ENCODE measurements at places on chromosomes 1 and 21.
A peak's percentile ranks its signal among the peaks of the same experiment; 100 is the strongest.

- no peak for DNase-seq
Measured at GRCh38 chr1:21930629-21931170, 6.4 kb downstream of the HSPG2 start.

GRCh38 chr1:207676153-207676552 is 31.2 kb downstream of the CR1L start:
- no peak for DNase-seq

- DNase-seq = no peak
Measured at GRCh38 chr1:36328088-36328480, 4.6 kb upstream of the EVA1B start.

DNA sequence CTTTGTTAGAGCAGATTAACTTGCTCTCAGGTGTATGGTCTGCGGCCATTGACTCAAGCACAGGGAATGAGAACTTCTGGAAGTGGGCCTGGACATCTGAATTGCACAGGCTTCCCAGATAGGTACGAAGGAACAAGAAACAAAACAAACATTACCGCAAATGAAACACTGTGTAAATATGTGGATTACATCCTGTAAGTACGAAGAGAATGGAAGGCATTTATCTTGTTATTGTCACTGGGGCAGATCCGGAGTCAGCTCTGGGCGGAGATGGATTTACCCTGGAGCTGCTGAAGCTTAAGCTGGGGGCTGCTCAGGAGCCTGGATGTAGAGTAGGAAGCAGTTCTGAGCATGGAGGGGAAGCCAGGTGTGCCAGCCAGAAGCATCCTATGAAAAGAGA is 6.8 kb downstream of the HES2 start:
- DNase-seq = no peak

DNA sequence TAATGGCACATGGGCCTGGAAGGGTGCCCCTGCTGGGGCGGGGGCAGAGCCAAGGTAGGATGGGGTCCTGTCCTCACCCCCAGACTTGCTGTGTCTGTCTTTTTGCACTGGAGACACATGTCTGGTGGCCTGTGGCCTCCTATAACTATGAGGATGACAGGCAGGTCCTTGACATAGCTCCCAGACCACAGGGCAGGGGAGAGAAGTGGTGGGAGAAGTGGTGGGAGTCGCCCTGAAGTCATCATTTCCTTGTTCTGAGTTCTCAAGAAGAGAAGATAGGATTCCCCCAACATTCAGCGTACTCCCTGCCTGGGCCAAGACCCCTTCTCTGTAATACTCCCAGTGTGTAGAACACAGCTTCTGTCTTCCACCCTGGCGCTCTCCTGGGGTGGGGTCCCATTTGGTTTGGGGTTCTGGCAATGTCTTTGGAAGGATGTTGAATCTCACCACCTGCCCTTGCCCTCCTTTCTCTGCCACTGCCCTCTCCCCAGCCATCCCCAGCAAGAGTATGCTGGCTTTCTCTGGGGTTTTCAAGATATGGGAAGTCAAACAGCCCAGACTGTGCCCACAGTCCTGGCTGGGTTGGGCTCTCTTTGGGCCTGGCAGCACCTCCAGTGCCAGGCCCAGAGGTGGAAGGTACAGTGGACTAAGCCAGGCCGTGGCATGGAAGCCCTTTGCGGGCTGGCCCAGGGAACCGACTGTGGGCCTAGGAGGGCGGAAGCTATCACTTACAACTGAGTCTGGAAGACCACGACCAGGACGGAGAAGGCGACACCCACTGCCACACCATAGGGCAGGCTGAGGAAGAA is 19.4 kb downstream of the SLC26A9 start:
- DNase-seq = no peak

DNA sequence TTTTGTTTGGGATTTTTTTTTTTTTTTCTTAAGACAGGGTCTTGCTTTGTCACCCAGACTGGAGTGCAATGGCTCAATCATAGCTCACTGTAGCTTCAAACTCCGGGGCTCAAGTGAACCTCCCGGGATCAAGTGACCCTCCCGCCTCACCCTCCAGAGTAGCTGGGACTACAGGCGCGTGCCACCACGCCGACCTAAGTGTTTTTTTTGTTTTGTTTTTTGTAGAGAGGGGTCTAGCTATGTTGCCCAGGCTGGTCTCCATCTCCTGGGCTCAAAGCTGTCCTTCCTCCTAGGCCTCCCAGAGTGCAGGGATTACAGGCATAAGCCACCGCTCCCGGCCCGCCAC is 776 bp downstream of the HLCS start:
- no peak for DNase-seq

DNA sequence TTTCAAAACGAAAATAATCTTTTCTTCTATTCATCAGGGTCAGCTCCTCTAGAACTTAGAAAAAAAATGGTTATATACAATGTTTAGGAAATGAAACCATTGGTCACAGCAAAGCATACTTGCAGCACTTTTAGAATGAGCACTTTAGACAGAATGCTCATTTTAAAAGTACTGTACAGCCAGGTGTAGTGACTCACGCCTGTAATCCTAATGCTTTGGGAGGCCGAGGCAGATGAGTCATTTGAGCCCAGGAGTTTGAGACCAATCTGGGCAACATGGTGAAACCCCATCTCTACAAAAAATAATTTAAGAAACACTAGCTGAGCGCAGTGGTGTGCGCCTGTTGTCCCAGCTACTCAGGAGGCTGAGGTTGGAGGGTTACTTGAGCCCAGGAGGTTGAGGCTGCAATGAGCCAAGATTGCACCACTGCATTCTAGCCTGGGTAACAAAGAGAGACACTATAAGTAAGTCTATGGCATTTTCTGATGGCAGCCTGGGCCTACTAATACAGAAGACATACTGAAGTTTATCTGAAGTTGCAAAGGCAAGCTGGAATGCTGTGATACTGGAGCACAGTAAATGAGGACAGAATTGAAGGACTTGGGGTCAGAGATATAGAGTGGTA is 48.9 kb upstream of the ZNF326 start:
- no peak for DNase-seq

GRCh38 chr21:35528116-35529042 is 479.3 kb upstream of the RUNX1 start:
- no peak for DNase-seq

- no peak for DNase-seq
Measured at GRCh38 chr1:231187571-231187970, 25.7 kb downstream of the TRIM67 start.

GRCh38 chr1:10316752-10317151 is 82.1 kb upstream of the PGD start:
- no peak for DNase-seq

- DNase-seq = no peak
Measured at GRCh38 chr1:65467536-65467935, 47.1 kb downstream of the LEPR start.

GRCh38 chr1:56933161-56933560 is 32.7 kb downstream of the C8B start:
- DNase-seq = peak; percentile 34

GRCh38 chr1:234559902-234560676 is 49.9 kb downstream of the IRF2BP2 start:
- no peak for DNase-seq

- DNase-seq = peak; percentile 72
Measured at GRCh38 chr1:220999872-221000863, 120.9 kb downstream of the HLX start.

- no peak for DNase-seq
Measured at GRCh38 chr1:167774710-167775109, 52.9 kb downstream of the MPZL1 start.

DNA sequence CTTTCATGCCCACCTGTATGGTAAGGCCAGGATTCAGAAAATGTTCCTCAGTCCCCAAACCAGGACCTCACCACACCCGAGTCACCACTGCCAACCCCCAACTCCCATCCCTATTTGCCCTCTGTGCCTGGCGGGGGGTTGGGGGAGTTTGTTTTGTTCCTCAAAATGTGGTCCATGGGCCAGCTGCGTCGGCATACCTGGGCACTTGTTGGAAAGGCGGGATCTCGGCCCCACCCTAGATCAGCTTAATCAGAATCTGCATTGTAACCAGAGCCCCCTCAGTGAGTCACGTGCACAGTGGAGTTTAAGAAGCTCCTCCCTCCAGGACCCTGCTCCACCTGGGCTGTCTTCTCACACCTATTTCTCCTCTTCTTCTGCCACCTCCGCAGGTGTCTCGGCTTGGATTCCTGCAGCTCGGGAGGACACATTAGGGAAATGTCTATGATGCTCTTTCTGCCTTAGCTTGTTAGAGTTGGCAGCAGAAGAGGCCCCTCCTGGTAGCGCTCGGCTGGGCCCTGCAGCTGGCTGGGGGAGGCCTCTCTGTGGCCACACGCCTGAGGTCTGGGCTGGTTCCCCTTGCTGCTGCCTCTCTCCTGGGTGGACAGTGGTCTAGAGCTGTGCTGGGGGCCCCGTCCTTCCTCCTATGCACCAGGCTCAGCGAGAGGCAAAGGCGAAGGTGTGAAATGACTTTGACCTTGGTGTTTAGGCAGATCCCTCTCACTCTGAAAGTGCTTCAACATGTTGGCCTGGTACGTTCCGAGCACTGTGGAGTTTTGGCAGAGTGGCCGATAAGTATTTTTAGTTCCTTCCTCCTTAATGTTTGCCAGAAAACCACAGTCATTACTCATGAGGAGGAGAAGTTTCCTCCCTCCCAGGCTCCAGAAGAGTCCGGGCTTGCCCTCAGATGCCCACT is 41.8 kb upstream of the CAMTA1 start:
- peak; percentile 61 for DNase-seq

- DNase-seq = no peak
Measured at GRCh38 chr1:228884615-228885566, 149.6 kb downstream of the RHOU start.

GRCh38 chr1:237864338-237865244 is 26.1 kb downstream of the ZP4 start:
- DNase-seq = peak; percentile 73

GRCh38 chr1:1680912-1681273 is 11.7 kb downstream of the SLC35E2B start:
- DNase-seq = no peak

DNA sequence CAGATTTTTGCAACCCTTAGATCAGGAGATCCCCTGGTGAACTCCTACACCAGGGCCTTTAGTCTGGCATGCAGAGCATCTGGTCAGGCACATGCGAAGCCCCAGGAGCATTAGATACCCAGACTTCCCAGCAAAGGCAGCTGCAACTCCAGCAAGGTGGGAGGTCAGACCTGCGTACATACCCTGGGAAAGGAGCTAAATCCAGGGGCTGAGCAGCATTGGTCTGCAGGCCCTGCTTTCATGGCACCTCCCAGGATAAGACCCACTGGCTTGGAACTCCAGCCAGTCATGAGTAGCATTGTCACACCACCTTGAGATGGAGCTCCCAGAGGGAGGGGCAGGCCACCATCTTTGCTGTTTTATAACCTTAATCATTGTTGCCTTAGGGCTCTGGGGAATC is 92.3 kb downstream of the KCNT2 start:
- DNase-seq = no peak

- DNase-seq = no peak
Measured at GRCh38 chr1:224193319-224193966, 10.4 kb downstream of the DEGS1 start.

- no peak for DNase-seq
Measured at GRCh38 chr1:27555700-27556424, 48.1 kb downstream of the AHDC1 start.

DNA sequence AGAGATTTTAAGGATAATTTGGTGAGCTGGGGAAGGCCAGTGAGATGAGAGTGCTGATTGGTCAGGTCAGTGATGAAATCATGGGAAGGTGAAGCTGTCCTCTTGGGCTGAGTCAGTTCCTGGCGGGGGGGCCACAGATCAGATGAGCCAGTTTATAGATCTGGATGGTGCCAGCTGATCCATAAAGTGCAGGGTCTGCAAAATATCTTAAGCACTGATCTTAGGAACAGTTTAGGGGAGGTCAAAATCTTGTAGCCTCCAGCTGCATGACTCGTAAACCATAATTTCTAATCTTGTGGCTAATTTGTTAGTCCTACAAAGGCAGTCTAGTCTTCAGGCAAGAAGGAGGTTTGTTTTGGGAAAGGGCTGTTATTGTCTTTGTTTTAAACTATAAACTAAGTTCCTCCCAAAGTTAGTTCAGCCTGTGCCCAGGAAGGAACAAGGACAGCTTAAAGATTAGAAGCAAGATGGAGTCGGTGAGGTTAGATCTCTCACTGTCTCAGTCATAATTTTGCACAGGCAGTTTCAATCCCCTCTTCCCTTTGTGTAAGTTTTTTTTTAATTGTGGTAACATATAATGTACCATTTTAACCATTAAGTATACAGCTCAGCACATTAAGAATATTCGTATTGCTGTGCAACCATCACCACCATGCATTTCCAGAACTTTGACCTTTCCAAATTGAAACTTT is 39.4 kb downstream of the PTAFR start:
- DNase-seq = no peak

GRCh38 chr1:53478502-53478818 is 19.3 kb downstream of the DMRTB1 start:
- DNase-seq = no peak

- peak; percentile 82 for DNase-seq
Measured at GRCh38 chr1:153697191-153698019, 18.9 kb downstream of the NPR1 start.

DNA sequence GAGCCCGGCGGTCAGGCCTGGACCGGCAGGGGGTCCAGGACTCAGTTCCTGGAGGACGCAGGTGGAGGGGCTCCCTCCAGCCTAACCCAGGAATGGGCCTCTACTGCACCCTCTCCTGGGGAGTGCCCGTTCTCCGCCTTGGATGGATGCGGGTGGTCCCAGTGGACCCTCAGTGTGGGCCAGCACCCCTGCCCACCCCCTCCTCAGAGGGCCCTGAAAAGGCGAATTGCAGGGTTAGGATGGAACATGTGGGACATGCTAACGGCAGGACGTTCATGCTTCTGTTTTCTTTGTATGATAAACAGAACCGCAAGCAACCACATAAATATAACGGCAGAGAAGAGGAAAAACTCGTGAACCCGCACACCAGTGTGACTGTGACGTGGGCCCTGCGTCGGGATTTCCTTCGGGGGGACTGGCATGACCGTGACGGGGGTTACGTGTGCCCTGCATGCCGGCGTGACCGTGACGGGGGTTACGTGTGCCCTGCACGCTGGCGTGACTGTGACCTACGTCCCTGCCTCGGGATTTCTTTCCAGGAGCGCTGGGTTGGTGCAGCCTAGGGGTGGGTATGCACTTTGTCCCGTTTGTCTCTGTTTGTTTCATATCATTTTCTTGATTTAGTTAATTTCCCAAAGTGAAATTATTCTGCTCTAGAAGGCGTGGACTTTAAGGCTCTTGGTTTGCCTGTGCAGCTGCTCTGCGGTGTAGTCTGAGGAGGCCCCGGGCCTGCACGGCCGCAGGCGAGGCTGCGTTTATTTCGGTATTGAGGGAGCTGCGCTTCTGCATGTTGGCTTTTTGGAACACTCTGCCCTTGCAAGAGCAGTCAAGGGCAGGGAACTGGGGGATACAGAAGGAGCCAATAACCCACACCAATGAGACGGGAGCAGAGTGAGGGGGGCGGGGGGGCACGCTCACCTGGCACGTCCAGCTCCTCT is 3.1 kb downstream of the FTCD start:
- DNase-seq = peak; percentile 49

GRCh38 chr1:110525249-110525595 is 6.2 kb upstream of the KCNA10 start:
- no peak for DNase-seq

GRCh38 chr1:145944532-145944931 is 13.3 kb downstream of the LIX1L start:
- DNase-seq = no peak

- DNase-seq = no peak
Measured at GRCh38 chr1:56881417-56881816, 26.8 kb downstream of the C8A start.
